ENCODE measurements at places on chromosomes 16 and 17.

DNA sequence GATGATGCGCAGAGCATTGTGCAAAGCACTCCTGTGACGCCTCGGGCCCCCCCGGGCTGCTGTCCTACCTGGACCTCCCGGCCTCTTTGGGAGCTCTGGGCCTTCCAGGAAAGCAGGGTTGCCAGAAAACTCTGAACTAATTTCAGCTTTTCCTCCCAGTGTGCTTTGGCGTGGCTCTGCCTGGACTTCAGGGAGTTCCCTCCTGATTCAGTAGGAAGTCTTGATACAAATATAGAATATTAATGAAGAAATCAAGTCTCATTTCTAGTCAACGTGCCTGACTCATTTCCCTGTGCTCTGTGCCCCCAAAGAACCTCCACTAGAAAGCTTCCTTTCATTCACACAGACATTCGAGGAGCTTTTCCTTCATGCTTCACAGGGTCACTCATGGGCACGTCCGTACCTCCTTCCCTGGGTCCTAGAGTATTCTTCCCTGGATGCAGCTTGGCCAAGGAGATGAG lies 84.0 kb upstream of the NOL11 start:
- no peak for DNase-seq

- no peak for DNase-seq
These were observed 115.3 kb downstream of the C16orf78 start for GRCh38 chr16:49488740-49489525.

- DNase-seq: no peak
These were observed 106.2 kb downstream of the BRIP1 start for GRCh38 chr17:61757168-61757567.

GRCh38 chr17:2797637-2798036 lies 1.4 kb downstream of the RAP1GAP2 start:
- no peak for DNase-seq

GRCh38 chr16:49419006-49419405 lies 45.4 kb downstream of the C16orf78 start:
- DNase-seq: no peak

GRCh38 chr17:77572851-77573250 lies 385.7 kb upstream of the TNRC6C start:
- no peak for DNase-seq

Measured in stimulated activated CD4-positive, alpha-beta T cell treated with anti-CD3 and anti-CD28 coated beads, Interleukin-15, amount 100 ng/mL, for 48 hours (primary cell).